GM18507 (cell line): ENCODE measurements at places on chromosomes 2 and 18.

- no peak for DNase-seq
Observed at GRCh38 chr2:105611811-105612424, 132.8 kb upstream of the NCK2 start.

- DNase-seq: no peak
Observed at GRCh38 chr2:201880993-201881611, 74.8 kb downstream of the CDK15 start.

- no peak for DNase-seq
Observed at GRCh38 chr2:36477746-36478145, 120.2 kb downstream of the FEZ2 start.

GRCh38 chr2:7286120-7286519 is 368.9 kb downstream of the RNF144A start:
- DNase-seq: no peak
